ENCODE measurements at places on chromosomes 4 and X.

DNA sequence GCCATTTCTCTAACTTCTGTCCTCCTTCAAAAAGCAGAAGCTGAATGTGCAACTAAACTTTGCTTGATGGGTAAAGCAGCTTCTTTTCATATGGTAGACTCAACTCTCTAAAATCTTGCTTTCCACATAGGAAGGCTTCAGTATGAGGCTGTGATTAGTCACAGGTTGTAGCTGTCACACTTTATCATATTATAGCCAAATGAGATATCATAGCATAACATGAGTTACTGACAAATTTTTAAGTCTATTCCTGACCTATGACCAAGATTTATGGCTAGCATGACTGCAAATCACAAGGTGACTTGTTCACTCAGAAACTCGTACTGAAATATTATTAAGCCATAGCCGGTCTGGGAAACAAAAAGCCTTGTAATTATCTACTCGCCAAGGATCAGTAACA lies 998.6 kb downstream of the RPA4 start:
- DNase-seq = no peak

GRCh38 chr4:68803013-68803412 lies 12.8 kb upstream of the UGT2B10 start:
- DNase-seq = no peak

DNA sequence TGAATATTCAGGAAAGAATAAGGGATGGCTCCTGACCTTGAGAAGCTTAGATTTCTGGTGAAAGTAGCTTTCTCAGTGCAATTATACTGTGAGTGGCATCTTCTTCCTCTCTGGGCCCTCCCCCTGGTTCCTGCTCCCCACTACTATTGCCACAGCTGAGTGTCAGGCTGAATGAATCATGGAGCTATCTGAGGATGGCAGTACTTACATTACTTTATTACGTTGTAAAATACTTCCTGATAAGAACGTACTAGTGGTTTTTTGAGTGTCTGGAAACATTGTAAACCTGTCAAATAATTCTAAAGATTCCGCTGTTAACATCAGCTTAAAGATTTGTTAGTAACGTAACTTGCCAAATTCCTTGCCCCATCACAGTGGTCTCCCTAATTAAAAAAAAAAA lies 36.2 kb downstream of the ARHGAP10 start:
- DNase-seq = no peak

DNA sequence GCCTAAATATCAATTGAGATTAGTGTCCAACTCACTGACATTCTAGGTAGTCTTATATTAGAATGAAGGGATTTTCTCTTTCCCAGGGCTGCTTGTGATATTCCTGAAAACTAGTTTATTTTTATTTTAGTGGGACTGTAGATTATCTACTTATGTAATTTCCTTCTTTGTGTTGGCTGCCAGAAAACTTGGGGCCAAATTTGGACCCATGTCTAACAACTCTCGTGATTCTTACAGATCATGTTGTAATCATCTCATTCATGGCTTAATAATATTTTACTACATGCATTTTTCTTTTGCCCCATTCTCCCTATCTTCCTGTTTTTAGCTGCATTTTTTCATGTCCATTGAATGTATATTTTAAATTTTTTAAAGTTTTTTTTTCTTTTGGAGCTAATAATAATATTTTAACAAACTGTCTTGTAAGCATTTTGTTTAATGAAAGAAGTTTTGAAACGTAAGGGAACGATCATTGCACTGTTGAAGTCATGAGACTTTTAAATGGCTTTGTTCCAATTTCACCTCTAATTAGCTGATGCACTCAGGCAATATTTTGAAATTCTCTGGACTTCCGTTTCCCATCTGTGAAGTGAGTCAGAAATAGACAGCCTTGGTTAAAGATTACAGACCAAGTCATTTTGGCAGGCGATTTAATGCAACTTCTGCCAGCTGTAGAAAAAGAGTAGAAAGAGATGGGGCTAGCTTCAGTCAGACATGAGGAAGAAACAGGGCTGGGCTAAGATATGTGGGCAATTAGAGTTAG lies 14.3 kb upstream of the TDO2 start:
- DNase-seq = no peak

DNA sequence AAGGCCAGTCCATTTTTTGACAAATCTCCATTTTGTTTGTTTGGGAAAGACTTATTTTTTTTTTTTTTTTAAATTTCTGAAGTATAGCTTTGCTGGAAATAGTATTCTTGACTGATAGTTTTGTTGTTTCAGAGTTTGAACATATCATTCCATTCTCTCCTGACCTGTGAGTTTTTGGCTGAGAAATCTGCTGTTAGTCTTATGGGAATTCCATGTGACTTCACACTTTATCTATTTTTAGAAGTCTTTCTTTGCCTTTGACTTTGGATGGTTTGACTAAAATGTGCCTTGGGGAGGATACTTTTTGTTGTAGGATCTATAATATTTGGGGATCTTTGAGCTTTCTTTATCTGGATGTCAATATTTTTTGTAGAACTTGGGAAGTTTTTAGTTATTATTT lies 10.7 kb upstream of the ADAM29 start:
- no peak for DNase-seq

DNA sequence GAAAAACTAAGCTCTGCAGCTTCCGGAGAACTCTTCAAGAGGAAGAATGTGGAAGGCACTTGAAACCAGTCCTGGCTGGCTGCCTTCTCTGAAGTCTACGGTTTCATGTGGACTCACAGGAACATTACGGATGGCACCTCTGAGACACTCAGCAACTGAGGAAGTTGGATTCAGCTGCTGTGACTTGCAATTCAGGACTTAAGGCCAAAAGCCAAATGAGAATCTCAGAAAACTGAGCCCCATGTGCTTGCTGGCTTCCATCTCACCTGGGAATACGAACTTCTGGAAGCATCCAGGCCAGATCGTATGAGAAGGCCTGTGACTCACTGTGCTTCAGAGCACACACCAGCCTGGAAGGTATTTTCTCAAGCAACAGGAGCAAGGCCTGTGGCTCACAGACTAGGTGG lies 107.8 kb upstream of the GPC4 start:
- no peak for DNase-seq

GRCh38 chrX:19448077-19448476 lies 67.2 kb downstream of the MAP3K15 start:
- DNase-seq = no peak

DNA sequence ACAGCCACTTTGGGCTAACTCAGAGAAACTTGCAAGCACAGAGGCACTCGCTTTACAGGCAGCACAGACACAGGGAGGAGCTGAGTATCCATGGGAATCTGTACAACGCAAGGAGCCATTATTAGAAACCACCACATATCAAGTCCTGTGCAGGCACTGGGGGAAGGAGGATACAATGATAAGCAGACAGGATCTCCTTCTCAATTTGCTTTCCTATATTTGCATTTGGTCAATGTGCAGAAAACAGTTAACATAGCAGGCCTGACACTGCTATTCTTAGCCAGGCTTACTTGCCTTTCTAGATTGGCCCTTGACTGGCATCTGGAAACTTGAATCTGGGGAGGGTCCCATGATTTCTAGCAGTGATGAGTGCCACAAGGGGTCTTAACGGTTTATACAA lies 65.8 kb downstream of the TEC start:
- no peak for DNase-seq

All from occipital lobe (tissue), 3 donors.